IMR-90 (cell line): ENCODE measurements at places on chromosomes 4 and X.

GRCh38 chr4:24605216-24605615 lies 20.9 kb upstream of the DHX15 start:
- no peak for DNase-seq

DNA sequence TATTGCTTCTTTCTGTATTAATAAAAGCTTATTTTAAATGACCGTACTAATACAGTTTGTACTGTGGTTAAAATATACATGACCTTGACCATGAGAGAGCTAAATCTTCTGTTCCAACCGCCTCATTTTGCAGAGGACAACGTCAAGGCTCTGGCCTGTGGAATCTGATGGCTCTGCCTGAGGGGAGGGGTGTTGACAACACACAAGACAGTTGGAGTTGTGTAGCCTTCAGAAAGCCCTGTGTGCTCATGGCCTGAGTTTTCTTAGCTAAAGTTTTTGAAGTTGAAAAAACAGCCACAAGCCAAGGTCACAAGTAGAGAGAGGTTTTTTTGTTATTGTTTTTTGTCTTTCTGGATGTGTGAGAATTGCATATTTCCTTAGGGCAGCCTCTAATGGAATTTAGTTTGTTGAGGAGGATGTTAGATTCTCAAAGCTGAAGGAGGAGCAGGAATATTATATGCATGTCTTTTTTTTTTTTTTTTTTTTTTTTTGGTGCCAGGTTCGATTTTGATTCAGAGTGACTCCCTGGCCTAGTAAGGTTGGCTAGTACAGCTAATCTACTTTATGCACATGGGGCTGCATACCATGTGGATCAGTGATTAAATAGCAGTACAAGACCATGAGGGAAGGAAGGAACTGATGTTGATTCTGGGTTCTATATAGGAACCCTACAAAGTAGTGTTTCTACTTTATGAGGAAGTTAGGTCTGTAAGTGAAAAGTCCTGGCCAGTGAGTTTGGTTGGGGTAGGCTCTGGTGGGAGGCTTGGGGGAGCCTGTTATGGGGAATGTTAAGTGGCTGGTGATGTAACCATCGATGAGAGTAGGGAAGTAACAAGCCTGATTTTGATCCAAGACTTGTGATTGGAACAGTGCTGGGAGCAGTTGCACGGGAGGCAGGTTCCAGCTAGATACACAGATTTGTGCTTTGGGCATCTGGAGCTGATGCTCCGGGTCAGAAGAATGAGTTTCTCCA lies 20.3 kb downstream of the SMS start:
- no peak for DNase-seq

- no peak for DNase-seq
Measured at GRCh38 chr4:46123913-46124755, at the start of gene GABRG1. GABRG1 (minus strand) TSS chr4:46124054; CDS start chr4:46123913, 141 bp downstream.

GRCh38 chrX:1075741-1076140 lies 136.7 kb downstream of the CRLF2 start:
- no peak for DNase-seq

GRCh38 chrX:70133303-70134115 lies at the start of gene IGBP1:
IGBP1 (plus strand) TSS chrX:70133447; CDS start chrX:70133948, 501 bp downstream.
- peak; percentile 83 for DNase-seq

- peak; percentile 52 for DNase-seq
Measured at GRCh38 chr4:16443504-16444088, 217.3 kb upstream of the TAPT1 start.

DNA sequence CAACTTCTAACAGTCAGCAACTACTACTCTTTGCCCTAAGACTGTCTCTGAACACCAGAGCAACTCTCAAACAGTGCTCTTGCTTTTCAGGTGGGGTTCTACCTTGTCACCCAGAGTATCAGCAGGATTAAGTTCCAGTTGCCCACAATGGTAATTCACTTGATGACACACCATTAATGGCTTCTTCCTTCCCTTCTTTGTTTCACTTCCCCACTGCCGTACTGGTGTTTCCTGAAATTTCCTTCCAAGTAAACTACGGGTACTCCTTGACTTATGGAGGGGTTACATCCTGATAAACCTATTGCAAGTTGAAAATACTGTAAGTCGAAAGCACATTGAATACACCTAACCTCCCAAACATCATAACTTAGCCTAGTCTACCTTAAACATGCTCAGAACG lies 36.6 kb upstream of the PDK3 start:
- no peak for DNase-seq

GRCh38 chrX:11059933-11060332 lies 51.2 kb upstream of the HCCS start:
- peak; percentile 35 for DNase-seq

GRCh38 chr4:170270628-170271027 lies 180.9 kb upstream of the AADAT start:
- DNase-seq, result no peak

- DNase-seq, result no peak
Measured at GRCh38 chr4:141761926-141762325, 125.5 kb downstream of the IL15 start.

DNA sequence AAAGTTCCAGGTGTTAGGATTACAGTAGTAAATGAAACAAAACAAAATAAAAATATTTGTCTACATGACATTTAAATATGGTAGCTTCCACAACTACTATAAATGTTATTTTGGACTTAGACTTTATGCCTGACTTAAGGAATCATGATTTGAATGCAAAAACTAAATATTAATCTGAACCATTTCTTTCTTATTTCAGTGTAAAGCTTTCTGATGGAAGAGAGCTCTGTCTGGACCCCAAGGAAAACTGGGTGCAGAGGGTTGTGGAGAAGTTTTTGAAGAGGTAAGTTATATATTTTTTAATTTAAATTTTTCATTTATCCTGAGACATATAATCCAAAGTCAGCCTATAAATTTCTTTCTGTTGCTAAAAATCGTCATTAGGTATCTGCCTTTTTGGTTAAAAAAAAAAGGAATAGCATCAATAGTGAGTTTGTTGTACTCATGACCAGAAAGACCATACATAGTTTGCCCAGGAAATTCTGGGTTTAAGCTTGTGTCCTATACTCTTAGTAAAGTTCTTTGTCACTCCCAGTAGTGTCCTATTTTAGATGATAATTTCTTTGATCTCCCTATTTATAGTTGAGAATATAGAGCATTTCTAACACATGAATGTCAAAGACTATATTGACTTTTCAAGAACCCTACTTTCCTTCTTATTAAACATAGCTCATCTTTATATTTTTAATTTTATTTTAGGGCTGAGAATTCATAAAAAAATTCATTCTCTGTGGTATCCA lies 1.6 kb downstream of the CXCL8 start:
- no peak for DNase-seq

DNA sequence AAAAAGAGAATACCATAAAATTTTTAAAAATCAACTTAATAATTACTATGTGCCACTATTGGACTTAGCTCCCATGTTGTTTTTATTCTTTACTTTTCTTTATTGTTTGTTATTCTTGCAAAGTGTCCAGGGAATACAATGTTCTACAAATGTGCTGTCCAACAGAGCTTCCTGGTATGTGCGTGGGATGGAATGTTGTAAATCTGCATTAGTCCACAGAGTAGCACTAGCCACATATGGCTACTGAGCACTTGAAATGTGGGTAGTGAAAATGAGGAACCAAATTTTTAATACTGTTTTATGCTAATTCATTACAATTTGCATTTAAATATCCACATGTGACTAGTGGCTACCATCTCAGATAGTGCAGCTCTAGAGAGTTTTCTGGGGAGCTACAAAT lies 14.3 kb upstream of the CORIN start:
- peak; percentile 92 for DNase-seq

GRCh38 chr4:122831515-122832196 lies 5.0 kb downstream of the FGF2 start:
- peak; percentile 44 for DNase-seq

DNA sequence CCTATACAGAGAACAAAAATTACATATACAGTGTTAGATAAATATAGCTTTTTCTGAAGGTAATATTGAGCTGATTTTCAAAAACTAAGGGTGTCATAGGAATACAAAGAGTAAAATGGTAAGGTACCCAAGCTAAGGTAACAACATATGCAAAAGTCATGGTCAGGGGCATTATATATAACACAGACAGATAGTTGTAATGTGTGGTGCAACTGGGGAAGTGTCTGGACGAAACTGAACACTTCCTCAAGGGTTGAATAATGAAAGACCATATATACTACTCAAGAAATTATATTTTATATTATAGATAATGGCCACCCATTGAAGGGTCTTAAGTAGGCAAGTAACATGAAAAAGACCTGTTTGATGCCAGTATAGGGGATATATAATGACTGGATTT lies 262.1 kb upstream of the CXXC4 start:
- no peak for DNase-seq

DNA sequence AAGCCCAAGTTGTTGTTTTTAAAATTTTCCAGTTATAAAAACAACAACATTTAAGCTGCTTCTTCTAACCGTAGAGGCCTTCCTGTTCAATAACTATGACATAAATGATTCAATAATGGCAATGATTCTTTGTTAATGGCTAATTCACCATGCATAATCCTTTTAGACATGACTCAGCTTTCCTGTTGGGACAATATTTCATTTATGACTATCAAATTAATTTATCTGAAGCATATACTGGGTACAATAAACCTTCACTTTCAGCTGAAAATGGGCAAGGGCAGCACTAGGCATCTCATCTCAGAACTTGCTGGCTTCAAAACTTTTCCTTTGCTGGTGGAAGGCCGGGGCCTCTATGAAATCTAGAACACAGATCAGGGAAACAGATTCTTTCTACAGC lies 38.9 kb downstream of the TBC1D9 start:
- no peak for DNase-seq

DNA sequence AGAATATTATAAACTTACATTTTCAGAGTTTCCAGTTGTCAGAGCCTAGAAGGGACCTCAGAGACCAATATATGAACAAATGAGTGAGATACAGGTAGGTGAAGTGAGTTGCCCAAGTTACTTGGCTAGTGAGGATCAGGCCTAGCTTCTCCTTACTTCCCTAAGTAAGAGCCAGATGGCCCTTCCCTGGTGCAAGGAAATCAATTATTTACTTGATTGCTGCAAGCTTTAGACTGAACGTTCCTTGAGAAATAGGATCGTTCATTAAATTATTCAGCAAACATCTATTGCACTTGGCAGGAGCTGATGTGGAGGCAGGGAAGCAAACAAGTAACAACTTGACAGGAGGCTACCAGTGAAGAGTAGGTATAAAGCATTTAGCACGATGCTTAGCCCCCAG lies 117.8 kb downstream of the EFHC2 start:
- DNase-seq, result no peak

- DNase-seq, result peak; percentile 4
Measured at GRCh38 chr4:173752610-173753230, 222.7 kb upstream of the HAND2 start.

DNA sequence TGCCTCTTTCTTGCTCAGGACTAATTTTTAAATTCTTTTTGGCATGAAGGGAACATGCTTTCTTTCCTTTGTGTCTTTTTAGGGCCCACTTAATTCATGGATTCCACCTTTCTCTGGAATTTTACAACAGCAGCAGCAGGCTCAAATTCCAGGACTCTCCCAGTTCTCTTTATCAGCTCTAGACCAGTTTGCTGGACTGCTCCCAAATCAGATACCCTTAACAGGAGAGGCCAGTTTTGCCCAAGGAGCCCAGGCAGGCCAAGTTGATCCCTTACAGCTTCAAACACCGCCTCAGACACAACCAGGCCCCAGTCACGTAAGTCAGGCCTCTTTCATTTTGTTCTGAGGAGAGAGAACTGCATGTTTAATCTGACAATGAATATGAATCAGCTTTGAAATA lies 2.3 kb downstream of the ODAM start:
- no peak for DNase-seq

- DNase-seq, result no peak
Measured at GRCh38 chr4:141107927-141108326, 25.3 kb downstream of the RNF150 start.

GRCh38 chrX:13703135-13703534 lies 14.2 kb downstream of the RAB9A start:
- no peak for DNase-seq

GRCh38 chrX:150058728-150059127 lies 120.4 kb upstream of the EOLA2 start:
- DNase-seq, result no peak

DNA sequence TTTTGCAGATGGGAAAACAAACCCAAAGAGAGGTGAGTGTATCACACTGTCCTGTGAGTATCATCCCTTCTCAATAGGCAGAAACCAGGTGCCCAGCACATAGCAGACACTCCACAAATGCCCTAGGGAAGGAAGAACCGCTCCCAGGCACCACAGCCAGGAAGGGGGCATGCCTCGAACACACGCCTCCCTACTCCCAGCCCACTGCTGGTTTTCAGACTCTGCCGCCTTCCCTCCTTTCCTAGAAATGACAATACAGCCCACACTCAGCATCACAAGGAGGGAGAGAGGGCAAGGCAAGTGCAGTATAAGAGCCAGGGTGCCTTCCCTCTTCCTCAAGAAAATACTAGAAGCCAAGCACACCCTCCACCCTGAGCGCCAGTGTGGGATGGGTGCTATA lies 16.2 kb downstream of the JAKMIP1 start:
- DNase-seq, result no peak

DNA sequence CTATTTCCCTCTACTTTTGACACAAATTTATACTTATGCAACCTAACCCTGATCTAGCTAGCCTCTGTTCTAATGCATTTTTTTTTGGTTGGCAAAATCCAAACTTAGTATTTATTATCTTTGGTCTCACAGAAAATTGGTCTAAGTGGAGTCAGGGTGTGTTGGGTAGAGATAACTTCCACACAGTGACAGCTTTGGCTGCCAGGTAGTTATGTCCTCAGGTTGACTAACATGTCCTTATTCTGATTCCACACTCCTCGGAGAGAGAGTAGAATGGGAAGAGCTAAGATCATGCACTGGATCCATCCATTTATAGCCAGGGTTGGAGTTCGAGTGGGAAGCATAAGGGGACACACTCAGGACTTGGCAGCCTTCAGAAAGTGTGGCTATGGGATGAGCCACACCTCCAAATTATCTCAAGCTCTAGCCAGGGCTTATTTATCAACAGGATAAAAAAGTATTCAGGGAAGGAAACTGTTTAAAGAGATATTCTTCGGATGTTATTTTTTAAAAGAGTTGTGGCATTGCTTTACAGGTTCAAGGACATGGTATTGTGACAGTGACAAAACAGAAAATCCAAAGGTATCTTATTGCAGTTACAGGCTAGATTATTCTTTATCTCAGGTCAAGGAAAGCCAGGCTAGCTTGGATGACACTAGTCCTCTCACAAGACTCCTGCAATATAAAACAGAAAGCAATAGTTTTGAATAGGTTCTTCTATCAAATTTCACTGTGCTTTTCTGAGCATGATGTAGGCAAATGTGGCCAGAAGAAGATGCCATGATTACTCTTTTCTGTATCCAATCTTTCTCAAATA lies 51.5 kb downstream of the NPY1R start:
- no peak for DNase-seq

GRCh38 chrX:68746988-68747387 lies 81.8 kb upstream of the EFNB1 start:
- DNase-seq, result no peak

- peak; percentile 15 for DNase-seq
Measured at GRCh38 chrX:123731258-123731986, 1.4 kb downstream of the THOC2 start.

DNA sequence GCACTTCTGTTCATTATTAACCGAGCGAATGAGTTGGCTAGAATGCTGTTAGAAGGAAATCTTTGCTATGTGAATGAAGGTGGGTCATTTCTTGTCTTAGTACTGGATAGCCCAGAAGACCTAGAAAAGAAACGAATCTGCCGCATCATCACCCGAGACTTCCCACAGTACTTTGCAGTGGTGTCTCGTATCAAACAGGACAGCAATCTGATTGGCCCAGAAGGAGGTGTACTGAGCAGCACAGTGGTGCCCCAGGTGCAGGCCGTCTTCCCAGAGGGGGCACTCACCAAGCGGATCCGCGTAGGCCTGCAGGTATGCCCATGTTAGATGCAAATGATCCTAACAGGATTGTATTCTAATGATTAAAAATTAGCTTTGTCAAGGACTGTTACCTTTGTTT lies 286.3 kb downstream of the ANK2 start:
- DNase-seq, result no peak
